ENCODE measurements at places on chromosomes 11 and 22. TPM values are rescaled to one million over a fixed set of nuclear protein-coding genes. Genes with fewer than 3 reads are reported as not detected.

DNA sequence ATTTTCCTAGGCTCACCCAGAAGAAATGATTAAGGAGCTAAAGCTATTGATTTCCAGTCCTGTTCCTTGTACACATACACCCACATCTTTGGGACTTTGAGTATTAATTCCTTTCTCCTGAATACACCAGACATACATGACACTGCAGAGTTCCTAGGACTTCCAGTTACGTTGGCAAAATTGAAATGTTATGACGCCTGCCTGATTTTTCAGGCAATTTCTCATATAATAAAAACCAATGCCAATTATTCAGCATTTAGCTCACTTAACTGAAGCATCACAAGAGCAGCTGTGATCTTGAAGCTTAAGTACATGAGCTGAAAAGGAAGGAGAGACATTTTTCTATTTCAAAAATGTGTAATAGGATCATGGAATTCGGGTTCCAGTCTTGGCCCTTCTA, 4.5 kb downstream of the CLMP start:
- DNase-seq = no peak

GRCh38 chr22:49586244-49586748, 241.4 kb downstream of the BRD1 start:
- peak; percentile 10 for DNase-seq

GRCh38 chr11:2621894-2622293, 77.9 kb downstream of the KCNQ1OT1 start:
- DNase-seq = no peak

The MFRP gene
- not detected for total RNA-seq

DNA sequence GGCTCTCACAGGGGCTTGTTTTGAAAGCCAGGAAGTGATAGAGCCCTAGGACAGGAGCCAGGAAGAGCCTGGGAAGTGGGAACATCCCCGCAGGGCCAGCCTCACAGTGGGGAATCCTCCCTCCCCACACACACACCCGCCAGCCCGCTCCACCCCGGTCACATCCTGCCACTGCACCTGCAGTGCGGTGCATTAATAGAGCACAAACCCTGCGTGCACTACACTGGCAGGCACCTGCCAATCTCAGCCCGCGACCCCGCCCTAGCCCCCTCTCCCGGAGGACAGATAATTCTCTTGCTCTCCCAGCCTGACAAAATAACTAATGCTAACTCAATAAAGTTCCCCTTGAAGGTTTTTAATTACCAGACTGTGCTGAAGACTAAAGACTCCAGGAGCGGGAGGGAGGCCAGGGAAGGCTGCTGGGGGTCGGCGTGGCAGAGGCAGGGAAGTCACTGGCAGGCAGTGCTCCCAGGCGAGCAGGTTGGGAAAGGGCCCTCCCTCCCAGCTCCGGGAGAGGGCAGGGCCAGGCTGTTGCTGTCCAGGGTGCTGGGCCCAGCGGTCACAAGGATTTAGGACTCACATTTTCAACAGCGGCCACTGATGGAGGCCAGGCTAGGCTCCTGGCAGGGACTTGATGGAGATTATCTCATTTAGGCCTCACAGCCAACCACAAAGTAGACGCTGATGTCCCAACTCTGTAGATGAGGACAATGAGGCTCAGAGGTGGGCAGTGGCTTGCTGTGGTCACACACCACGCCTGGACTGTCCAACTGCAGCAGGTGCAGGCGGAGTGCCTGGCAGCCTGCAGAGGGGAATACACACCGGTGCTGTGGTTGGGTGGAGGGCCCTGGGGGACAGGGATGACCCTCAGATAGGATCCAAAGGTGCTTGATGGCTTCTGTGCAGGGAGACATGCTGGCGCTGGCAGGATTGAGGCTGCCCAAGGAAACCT, 23.9 kb upstream of the TCF20 start:
- peak; percentile 82 for DNase-seq

GRCh38 chr22:25844601-25845000, 102.6 kb downstream of the MYO18B start:
- DNase-seq = no peak

DNA sequence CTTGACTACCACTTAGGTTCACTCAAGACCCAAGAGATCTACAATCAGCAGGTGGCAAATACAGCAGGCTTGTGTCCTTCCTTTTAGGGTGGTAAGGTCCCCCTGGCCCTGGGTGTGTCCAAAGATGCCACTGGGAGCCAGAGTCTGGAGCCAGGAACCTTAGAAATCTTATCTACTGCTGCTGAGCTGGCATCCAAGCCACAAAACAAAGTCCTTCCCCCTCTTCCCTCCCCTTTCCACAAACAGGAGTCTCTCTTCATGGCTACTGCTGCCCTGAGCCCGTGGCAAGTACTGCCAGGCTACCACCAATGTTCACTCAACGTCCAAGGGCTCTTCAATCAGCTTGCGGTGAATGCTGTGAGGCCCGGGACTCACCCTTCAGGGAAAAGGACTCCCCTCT, 21.4 kb upstream of the AQP11 start:
- DNase-seq = no peak

GRCh38 chr11:120065876-120066275, 72.0 kb downstream of the TRIM29 start:
- DNase-seq = no peak

DNA sequence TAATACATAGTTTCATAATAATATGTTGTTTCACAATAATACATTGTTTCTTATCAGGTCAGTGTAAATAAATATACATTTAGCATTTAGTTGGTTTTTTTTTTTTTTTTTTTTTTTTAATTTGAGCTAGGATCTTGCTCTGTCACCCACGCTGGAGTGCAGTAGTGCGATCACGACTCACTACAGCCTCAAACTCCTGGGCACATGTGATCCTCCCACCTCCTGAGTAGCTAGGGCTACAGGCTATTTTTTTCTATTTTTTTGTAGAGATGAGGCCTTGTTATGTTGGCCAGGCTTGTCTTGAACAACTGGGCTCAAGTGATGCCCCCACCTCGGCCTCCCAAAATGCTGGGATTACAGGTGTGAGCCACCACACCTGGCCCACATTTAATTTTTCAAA, 43.5 kb downstream of the MIAT start:
- DNase-seq = no peak

All from tongue (tissue), 3 donors.